ENCODE measurements at places on chromosomes 6 and 20. TPM values are rescaled to one million over a fixed set of nuclear protein-coding genes. Genes with fewer than 3 reads are reported as not detected.

Gene HLA-DQA1
- 1.6 TPM for total RNA-seq

Gene ACTL10
- total RNA-seq: 1.4 TPM

GRCh38 chr6:145277358-145278086, 457.8 kb downstream of the EPM2A start:
- DNase-seq: no peak

GRCh38 chr6:62737792-62738191, 451.8 kb upstream of the KHDRBS2 start:
- DNase-seq: no peak

- DNase-seq: no peak
These were observed 20.4 kb downstream of the FGD2 start for GRCh38 chr6:37025621-37026466.

DNA sequence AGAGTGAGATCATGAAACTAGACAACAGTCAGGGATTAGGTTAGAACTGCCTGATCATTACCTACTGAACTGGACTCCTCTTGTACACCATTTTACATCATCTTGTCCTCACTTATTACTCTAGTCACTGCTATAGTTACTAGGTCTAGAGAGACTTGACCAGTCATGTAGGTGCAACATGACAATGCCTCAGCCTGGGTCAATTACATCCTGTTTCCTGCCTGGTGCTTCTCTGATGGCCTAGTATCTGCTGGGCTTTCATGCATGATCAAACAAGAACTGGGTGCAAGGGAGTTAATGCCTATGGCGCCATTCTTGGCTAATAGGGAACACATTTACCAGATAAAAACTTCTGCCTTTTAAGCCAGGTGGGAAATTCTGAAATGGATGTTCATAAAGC, 39.2 kb upstream of the MMS22L start:
- no peak for DNase-seq

- no peak for DNase-seq
These were observed 25.1 kb upstream of the PNPLA1 start for GRCh38 chr6:36244641-36245280.

DNA sequence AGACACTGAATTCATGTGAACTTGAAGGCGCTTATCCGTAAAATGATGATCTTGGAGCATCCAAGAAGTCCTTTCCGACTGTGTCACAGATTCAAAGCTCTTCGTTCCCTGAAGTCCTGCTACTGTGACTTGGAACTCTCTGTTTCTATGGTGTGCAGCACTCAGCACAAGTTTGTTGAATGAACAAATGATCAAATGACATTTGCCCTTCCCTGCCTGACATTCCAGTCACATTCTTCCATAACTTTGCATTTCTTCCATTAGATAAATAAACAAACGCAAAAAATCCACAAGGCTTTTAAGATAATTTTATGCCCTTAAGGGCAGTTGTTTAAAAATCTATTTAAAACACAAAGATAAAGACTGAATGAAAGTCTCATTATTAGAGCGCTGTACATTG, 39.9 kb downstream of the SGK1 start:
- no peak for DNase-seq

All from breast epithelium (tissue), 4 donors.